ENCODE measurements at places on chromosomes 11 and 22. TPM values are rescaled to one million over a fixed set of nuclear protein-coding genes. Genes with fewer than 3 reads are reported as not detected.

Gene SOX10
- 2.7 TPM for total RNA-seq

Gene HEPACAM
- total RNA-seq: not detected

Gene CST6
- 1.6 TPM for total RNA-seq

Gene CDC42EP2
- total RNA-seq: 11.7 TPM

Gene SLC35E4
- total RNA-seq: 5.1 TPM

Gene SCGB1D1
- total RNA-seq: not detected

Gene CHADL
- total RNA-seq: 0.84 TPM

Gene VWA5A
- total RNA-seq: 18.8 TPM

Gene TTC38
- total RNA-seq: 25.3 TPM

Gene SNAP29
- 11.2 TPM for total RNA-seq

Gene CASP4
- total RNA-seq: not detected

Gene TMPRSS13
- 0.29 TPM for total RNA-seq

DNA sequence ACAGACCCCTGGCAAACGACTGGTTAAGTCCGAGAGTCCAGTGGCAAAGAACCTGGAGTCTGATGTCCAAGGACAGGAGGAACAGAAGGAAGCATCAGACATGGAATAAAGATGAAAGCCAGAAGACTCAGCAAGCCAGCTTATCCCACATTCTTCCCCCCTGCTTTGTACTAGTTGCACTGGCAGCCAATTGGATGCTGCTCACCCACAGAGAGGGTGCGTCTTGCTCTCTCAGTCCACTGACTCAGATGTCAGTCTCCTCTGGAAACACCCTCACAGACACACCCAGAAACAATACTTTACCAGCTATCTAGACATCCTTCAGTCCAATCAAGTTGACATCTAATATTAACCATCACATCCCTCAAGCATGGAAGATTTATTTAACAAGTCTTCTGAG lies 1265.8 kb upstream of the CNTN5 start:
- H3K4me3 ChIP-seq: no peak overlapping the region
- no peak for DNase-seq
- H3K27me3 ChIP-seq: no peaks in the 10 kb centered on the region

DNA sequence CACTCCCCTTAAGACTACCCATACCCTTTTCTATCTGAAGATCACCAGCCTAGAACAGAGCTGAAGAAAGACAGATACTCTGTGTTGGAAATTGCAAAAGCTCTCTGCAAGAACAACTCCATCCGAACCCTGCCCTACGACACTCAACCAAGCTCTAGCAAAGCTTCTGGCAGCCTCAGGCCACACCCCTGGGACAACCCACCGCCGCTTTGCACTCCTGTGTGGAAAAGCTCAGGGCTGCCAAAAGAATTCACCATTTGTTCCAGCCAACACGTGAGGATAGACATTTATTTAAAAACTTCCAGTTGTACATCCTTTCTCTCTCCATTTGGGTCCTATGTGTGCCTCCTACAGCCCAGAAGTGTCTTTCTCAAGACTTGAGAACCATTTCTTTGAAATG lies 62.4 kb upstream of the CD5 start:
- no peak overlapping the region for H3K4me3 ChIP-seq
- no peak for DNase-seq
- peaks cover 10% of the 10 kb centered on the region for H3K4me1 ChIP-seq
- H3K36me3 ChIP-seq: no peaks in the 10 kb centered on the region

DNA sequence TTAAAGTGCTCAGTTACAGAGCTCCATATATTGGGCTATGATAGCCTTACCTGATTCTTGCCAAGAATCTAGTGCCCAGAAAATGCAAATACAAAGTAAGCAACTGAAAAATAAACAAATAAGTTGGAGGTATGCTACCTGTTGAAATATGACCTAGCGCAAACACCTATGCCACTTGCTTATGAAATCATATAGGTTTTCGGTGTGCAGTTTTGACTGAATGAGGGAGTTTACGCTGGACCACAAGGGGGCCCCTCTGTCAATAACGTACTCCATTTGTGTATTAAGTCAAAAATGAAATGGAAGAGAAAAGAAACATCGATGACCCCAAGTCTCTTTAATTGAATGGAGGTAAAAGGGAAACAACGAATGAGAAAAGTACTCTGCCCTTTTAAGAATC lies 84.9 kb upstream of the TRIM77 start:
- no peak overlapping the region for H3K27ac ChIP-seq
- H3K27me3 ChIP-seq: no peaks in the 10 kb centered on the region
- H3K36me3 ChIP-seq: no peaks in the 10 kb centered on the region
- no peaks in the 10 kb centered on the region for H3K4me1 ChIP-seq
- DNase-seq: no peak

DNA sequence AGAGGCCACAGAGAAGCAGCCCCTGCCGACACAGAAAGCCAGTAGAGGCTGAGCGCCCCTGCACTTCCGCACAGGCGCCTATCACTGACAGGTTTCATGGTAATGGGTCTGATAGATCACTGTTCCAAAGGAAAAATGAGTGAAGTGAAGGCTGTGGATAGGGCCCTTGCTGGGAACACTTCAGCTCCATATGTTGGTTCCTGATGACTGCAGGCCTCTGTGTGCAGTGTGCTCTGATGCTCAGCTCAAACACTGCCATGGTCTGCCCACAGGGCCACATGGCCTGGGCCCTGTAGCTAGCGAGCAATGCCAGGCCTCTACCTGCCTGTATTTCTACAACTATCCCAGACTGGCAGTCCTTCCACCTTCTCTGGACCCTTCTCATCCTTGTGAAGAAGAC lies 62.7 kb upstream of the CLTCL1 start:
- H3K4me3 ChIP-seq: no peak overlapping the region
- no peak overlapping the region for H3K27ac ChIP-seq
- H3K36me3 ChIP-seq: peaks cover 48% of the 10 kb centered on the region
- no peaks in the 10 kb centered on the region for H3K27me3 ChIP-seq
- H3K4me1 ChIP-seq: no peaks in the 10 kb centered on the region

- no peaks in the 10 kb centered on the region for H3K4me1 ChIP-seq
- H3K27me3 ChIP-seq: no peaks in the 10 kb centered on the region
- no peak overlapping the region for H3K27ac ChIP-seq
- H3K4me3 ChIP-seq: no peak overlapping the region
- H3K36me3 ChIP-seq: peaks cover 42% of the 10 kb centered on the region
Measured at GRCh38 chr11:65274735-65275682, 13.2 kb downstream of the POLA2 start.

DNA sequence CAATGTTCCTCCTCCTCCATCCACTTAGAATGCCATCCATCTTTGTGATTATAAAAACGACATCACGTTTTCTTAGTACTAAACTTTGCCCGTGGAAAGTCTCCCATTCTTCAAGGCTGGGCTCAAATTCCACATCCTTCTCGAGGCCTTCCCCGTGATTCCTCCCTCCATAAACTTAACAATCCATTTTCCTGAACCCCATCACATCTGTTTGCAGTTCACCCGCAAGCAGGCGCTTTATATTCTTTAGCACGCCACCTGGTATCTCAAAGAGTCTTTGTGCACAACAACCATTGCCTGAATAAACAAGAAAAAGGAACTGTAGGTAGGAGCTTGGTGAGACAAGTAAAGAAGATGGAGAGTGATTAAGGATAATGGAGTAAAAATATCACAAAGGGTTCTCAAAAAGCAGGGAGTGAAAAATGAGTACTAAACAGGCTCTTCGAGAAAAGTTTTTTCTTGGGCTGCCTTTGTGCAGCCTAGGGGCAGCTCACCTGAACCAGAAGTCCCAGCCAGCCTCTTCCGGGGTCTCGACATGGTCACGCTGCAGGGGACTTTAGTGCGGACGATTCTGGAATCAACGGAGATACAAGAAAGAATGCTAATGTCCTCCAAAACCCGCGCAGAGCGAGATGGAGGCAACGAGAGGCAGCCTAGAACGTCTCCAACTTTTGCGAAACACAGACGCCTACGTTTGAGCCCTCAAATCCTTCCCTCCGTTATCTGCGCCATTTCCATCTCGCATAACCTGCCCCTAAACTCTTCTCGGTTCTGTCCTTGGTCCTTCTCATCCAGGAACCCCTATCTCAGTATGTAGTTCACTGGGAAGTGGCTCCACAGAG lies 585 bp downstream of the THYN1 start:
- H3K27ac ChIP-seq: no peak overlapping the region
- peak overlapping the region; percentile 85 for H3K4me3 ChIP-seq

DNA sequence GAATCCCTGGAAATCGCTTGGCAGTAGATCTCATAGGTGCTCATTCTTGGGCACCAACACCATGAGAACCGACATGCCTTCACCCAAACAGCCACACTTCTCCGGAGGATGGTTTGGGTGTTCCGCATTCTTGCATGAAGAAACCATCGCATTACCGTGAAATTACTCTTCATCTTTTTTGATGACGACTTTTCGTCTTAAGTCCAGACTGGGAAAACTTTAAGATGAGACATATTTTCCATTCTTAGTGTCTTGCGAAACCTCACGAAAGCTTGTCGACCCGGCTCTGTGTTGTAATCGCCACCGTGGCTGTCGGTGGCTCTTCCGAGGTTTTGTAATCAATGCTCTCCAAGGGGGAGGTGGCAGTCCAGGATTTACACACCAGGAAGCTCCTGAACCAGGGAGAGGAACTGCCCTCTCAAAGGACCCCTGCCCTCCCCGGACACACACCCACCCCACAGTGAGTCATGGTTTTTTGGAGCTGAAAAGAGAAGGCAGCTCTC lies 1.7 kb downstream of the TOM1 start:
- no peaks in the 10 kb centered on the region for H3K4me1 ChIP-seq
- no peak overlapping the region for H3K4me3 ChIP-seq
- H3K36me3 ChIP-seq: no peaks in the 10 kb centered on the region
- no peak overlapping the region for H3K27ac ChIP-seq
- DNase-seq: no peak
- H3K27me3 ChIP-seq: no peaks in the 10 kb centered on the region

DNA sequence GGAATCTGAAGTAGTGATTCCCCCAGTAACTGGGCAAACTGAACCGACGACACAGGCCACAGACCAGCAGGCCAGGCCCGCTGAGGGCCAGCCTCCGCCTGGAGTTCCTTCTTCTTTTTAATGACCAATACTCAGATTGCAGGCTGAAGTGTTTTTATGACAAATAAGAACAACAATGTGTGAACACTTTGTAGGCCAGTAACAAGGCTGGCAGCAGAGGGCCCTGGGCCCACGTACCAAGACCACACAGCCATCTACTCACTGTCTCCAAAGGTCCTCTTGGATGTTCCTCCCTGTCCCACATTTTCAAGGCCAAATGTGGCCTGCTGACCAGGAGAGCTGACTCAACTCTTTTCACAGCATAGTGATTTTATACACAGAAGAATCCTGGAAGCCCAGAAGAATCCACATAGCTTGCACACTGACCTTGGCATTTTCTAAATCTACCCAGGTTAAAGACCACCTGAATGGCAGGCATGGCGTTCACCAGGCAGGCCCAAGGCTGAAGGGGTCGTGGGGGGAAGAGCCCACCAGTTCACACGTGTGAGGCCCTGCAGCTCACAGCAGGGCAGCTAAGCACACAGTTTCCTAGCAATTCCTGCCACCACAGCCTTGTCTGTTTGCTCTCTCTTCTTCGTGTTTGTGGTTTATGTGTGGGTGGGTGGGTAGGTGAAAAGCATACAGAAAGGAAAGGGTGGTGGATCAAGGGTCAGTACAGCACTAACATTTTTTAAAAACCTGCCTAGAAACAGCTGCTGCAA lies 13.3 kb downstream of the SMCO4 start:
- 0 out of 2 replicates have a peak, but pooled peaks cover 4% of the 10 kb centered on the region for H3K4me1 ChIP-seq
- no peaks in the 10 kb centered on the region for H3K27me3 ChIP-seq
- DNase-seq: no peak
- H3K36me3 ChIP-seq: no peaks in the 10 kb centered on the region
- no peak overlapping the region for H3K27ac ChIP-seq

DNA sequence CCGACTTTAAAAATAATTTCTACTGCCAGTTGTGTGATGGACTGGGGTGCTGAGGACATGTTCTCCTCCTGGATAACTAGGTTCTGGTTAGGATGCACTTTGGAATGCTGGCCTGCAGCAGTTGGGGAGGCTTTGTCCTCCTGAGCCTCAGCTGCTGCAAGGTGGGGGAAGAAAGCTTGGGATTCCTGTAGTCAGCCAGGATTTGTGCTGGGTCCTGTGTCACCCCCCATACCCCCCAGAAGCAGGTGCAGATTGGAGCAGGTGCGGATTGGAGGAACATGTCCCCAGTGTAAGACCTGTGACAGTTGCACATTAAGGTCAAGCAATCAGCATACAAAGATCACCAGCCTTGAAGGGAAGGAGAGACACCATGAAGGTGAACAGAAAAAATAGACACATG lies 51.1 kb downstream of the MED15 start:
- no peak overlapping the region for H3K4me3 ChIP-seq
- H3K27me3 ChIP-seq: no peaks in the 10 kb centered on the region
- no peaks in the 10 kb centered on the region for H3K4me1 ChIP-seq
- DNase-seq: no peak
- H3K36me3 ChIP-seq: peaks cover 12% of the 10 kb centered on the region

GRCh38 chr22:48829908-48830307 lies 997.8 kb downstream of the BRD1 start:
- H3K4me3 ChIP-seq: no peak overlapping the region
- no peaks in the 10 kb centered on the region for H3K4me1 ChIP-seq
- no peaks in the 10 kb centered on the region for H3K27me3 ChIP-seq
- DNase-seq: no peak
- H3K27ac ChIP-seq: no peak overlapping the region
- no peaks in the 10 kb centered on the region for H3K36me3 ChIP-seq

DNA sequence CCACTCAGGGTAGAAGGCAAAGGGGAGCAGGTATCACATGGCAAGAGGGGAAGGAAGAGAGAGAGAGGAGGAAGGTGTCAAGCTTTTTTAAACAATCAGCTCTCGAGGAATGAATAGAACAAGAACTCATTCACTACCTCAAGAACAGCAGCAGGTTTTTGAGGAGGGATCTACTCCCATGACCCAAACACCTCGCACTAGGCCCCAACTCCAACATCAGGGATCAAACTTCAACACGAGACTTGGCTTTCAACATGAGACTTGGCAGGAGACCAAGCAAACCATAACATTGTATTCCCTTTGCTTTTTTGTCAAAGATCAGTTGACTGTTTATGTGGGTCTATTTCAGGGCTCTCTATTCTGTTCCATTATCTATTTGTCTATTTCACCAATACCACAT lies 26.9 kb upstream of the APOBEC3A start:
- H3K36me3 ChIP-seq: no peaks in the 10 kb centered on the region
- no peak for DNase-seq
- peaks cover 5% of the 10 kb centered on the region for H3K4me1 ChIP-seq
- H3K27ac ChIP-seq: no peak overlapping the region
- no peaks in the 10 kb centered on the region for H3K27me3 ChIP-seq
- H3K4me3 ChIP-seq: no peak overlapping the region

DNA sequence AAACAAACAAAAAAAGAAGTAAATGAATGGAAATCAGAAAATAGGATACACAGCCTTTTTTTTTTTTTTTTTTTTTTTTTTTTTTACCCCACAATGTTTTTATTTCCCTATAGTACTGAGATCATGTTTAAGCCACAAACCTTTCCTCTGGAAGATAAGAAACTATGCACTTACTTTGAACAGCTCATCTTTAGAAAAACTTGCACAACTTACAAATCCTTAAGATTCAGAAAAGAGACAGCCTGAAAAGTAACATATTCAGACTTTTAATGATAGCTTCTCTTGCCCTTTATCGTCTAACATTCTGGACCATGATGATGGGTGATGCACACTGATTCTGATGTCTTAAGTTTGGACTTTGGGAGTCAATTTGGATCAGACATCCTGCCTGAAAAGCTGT lies 80.3 kb downstream of the TNRC6B start:
- H3K4me1 ChIP-seq: no peaks in the 10 kb centered on the region
- no peak overlapping the region for H3K27ac ChIP-seq
- H3K36me3 ChIP-seq: peaks cover 14% of the 10 kb centered on the region
- DNase-seq: no peak
